ENCODE measurements at places on chromosomes 1 and 21.

DNA sequence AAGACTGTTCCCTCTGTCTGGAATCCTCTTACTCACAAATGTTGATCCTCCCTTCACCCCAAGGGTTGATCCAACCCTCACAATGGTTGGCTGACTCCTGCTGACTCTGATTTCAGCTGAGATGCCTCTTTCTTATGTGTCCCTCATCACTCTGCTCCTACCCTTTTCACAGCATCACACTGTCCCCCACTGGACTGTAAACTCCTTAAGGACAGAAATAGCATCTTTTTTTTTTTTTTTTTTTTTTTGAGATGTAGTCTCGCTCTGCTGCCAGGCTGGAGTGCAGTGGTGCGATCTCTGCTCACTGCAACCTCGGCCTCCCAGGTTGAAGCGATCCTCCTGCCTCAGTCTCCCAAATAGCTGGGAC, 97.9 kb upstream of the SYT6 start:
- DNase-seq, result no peak

- DNase-seq, result no peak
These were observed 29.4 kb upstream of the TRIM17 start for GRCh38 chr1:228445843-228446650.

- DNase-seq, result no peak
These were observed 48.9 kb downstream of the PRKCZ start for GRCh38 chr1:2098839-2099785.

DNA sequence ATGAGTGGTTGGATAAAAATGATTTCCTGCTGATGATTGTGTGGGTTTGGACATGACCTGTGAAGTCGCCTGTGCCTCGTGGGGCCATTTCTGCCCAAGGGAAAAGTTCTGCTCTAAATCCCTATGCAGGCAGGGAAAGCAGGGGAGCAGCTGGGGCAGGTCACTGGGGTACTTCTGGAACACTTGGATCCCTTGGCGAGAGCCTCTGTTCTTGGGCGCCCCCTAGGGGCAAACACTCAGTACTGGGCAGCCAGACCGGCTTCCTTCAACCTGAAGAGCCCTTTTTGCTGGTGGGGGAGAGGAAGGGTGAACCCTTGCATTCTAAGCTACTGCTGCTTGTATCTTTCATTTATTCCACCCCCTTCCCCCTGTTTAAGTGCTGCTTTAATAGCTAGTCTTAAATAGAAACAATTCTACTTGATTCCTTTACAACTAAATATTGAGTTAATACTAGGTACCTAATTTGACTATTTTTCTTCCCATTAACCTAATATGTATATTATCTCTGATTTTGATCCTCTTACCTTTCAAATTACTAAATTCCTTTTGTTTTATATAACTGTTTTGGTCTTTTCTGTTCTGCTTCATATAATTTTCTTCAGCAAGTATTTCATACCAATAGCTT, 5.1 kb upstream of the CLEC20A start:
- DNase-seq, result peak; percentile 75

DNA sequence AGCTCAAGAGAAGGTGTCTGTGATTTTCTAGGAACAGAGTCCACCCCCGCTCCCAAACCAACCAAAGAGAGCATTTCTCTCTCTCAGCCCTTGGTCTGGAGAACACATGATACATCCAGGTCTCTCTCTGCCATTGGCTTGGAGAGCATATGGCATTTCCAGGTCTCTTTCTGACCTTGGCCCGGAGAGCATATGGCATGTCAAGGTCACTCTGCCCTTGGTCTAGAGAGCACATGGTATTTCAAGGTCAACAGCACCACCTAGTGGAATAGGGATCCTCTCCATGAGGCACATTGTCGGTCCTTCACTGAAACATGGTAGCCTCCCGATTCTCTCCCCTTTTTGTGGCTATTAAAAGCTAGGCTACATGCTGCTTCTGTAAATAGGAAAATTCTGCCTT, 437.7 kb upstream of the OLFM3 start:
- no peak for DNase-seq

- DNase-seq, result no peak
These were observed 14.1 kb downstream of the ROR1 start for GRCh38 chr1:63787875-63788274.

GRCh38 chr1:48853006-48853405, 76.3 kb upstream of the BEND5 start:
- DNase-seq, result no peak

GRCh38 chr21:23111070-23111600, 2112.9 kb downstream of the NCAM2 start:
- no peak for DNase-seq

GRCh38 chr21:41369105-41369919, 7.5 kb downstream of the MX2 start:
- peak; percentile 69 for DNase-seq

- DNase-seq, result no peak
These were observed 30.5 kb upstream of the THEM4 start for GRCh38 chr1:151939779-151940178.

- DNase-seq, result no peak
These were observed 44.0 kb downstream of the OMA1 start for GRCh38 chr1:58502519-58502918.

DNA sequence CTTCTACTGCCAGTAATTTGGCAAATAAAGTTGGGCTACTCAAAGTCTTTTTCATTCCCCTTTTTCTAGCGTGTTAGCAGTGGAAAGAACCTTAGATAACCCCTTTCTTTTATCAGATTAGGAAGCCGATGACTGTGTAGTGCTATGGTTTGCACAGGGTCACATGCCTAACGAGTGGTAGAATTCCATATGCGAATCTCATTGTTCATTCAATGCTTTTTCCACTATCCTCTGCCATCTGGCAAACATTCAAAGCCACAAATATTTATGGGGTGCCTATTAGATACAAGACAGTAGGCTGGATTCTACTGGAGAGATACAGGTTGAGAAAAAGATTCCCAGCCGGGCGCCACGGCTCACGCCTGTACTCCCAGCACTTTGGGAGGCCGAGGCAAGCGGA, 14.9 kb upstream of the IER5 start:
- DNase-seq, result no peak

- DNase-seq, result no peak
These were observed 112.1 kb downstream of the ST6GALNAC3 start for GRCh38 chr1:76186554-76187170.

- DNase-seq, result peak; percentile 94
These were observed 69.2 kb downstream of the MORN1 start for GRCh38 chr1:2322065-2322571.

- DNase-seq, result no peak
These were observed 2.0 kb downstream of the CD58 start for GRCh38 chr1:116568662-116569380.

DNA sequence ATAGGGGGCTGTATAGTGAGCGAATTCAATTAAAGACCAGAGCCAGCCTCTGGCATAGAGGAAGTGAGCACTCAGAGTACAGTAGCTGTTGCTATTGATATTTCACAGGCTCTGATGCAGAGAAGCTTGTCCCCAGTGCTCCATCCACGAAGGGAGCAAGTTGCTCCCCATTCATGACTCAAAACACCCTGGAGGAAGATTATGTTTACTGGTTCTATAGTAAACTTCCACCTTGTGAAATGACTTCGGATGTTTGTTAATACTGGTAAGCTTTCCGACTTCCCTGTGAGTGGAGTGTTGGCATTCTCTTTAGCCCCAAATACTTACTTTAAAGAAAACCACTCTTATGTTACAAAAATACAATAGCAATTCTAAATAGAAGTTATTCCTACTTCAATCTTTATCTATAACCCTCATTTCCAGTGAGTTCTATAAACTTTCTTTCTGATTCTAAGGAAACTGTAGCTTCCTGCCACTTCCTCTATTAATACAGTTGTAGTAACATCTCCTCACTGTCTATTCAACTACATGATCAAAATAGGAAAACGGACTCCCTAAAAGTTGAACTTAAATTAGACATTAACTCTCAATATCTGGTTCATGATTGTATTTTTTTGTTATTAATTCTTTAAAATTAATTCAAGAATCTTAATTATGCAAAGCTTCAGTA, 46.4 kb downstream of the ZNF281 start:
- no peak for DNase-seq

- DNase-seq, result no peak
These were observed 30.2 kb downstream of the RUNX3 start for GRCh38 chr1:24899581-24900485.

DNA sequence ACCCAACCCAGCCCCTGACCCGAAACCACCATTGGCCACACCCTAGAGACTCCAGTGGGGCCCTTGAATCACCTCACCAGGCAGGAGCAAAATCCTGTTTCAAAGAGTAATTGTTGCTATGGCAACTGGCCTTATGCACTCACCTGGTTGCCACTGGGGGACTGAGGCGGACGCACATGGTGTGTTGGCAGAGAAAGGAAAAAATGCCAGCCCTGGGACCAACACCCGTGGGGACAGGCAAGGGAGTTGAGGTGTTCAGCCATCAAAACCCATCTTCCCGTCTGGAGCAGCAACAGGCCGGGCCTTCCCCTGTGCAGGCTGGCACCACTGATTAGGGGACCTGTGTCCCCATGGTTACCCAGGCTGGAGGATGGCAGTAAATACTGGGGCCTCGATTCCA, 395.8 kb upstream of the VAMP3 start:
- peak; percentile 28 for DNase-seq

DNA sequence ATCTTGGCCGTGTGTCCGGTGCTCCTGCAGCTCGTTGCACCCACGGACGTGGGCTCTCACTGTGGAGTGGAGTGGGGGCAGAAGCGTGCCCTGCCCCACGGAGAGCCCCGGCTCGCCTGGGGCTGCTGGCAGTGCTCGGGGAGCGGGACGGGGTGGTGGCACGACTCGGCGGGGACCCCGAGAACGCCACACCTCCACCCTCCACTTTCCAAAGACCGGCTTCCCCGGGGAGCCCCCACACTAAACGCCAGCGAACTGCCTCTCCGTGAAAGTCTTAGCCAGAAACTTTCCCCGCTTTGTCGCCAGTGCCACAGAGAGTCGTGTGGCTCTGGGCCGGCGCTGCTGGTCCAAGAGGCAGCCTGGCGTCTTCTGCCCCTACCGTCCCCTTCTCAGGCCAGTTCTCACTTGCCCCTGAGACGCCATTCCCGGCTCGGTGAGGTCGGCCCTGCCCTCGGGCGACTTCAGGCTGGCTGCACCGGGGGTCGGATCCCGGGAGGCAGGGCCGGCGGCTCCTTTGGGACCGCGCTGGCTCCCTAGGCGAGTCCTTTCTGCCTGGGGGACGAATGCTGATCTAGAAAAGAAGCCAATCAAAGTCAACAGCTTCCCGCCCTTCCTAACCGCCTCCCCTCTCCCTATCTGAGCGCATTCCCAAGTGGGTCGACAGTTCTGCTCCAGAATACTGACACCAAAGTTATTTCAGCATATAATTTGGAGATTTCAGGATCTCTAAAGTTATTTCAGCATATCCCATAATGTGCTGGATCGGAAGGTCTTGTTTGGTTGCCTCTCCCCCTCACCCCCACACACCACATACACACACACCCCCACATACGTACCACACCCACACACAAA, 2.6 kb upstream of the SAMD13 start:
- peak; percentile 66 for DNase-seq

DNA sequence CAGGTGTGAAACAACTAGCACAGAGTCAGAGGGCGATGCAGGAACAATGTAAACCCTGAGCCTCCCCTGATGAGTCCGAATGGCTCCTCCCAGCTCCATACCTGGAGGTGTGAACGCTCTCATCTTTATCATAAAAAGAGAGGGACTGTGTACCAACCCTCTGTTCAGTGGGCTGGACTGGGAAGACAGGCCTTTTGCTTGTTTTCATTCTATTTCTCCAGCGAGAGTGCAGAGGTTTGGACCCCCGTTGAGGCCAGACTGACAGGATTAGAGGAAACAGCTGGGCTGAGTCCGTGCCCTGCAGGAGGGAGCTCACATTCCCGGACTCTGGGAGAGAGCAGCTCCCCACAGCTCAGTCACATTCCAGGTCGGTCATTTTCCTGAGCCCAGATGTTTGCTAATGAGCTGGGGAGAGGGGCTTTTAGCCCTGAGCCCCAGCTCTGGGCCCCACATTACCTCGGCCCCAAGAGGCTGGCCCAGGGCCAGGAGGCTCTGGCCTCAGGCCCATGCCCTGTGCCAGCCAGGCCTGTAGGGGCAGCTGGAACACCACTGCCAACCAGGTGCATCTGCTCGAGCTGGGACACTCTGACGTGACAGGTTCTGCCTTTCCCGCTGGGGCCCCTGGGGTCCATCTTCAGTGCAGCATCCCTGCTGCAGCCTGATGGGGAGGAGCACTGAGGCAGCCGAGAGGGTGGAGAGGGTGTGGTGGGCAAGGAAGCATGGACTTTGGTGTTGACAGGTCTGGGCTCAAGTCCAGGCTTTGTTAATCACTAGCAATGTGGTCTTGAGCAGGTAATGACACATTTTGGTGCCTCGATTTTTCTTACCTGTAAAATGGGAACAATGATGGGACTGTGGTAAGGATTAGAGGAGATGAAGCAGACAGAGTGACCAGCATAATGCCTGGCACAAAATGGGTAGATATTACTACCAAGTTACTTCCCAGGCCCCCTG, 3.5 kb upstream of the NBL1 start:
- DNase-seq, result peak; percentile 62

DNA sequence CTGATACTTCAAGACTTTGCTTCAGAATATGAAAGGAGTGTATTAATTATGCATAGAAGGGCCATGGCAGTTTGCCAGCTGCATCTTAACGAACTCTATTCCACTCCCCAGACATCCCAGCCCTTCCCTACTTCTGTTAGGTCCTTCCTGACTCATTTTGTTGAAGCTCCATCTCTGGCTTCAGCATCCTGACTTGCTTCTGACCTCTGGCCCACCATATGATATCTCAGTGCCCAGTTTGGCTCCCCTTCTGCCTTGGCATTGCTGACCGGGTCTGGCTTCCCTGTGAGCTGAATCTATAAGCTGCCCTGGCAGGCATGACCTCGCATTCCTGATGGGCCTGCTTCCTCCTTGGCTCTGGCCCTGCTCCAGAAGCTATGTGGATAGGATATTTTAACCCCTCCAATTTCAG, 27.6 kb upstream of the ARHGAP29 start:
- DNase-seq, result no peak

DNA sequence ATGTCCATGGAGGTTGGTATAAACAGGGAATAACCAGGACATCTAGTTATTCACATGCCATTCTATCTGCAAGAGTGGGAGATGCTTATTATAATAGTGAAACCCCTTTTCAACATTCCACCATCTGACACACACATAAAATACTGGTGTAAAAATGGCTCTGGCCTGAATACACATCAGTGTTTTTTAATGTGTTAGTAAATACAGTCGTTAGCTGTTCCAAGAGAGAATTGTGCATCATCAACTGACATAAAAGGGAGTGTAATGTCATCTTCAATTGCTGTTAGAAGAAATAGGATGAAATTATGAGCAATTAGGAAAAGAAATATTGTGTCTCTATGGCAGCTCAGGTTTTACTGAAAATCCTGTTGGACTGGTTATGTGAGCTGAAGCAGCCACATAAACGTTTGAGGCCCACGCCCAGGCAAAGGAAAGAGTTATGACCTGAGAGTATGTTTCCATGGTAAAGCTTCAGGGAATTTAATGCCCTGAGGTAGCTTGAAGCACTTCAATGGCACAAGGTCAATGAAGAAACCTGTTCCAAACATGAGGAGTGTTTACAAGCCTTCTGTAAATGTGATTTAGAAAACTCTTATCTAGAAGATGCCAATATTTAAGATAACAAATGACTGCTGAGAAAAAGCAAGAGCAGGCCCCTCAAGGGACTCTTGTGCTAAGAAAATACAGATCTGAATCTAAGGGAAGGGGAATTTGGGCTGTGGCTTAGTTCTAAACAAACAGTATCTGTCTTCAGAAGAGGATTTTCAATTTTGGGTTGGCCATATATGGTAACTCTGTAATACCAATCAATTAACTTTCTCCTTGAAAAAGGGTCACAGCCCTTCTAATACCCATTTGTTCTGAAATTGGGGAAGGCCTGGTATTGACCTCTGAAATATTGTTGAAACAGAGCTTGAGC, 384.3 kb downstream of the SEC16B start:
- DNase-seq, result no peak
